ENCODE measurements at places on chromosomes 6 and 20.
A peak's percentile ranks its signal among the peaks of the same experiment; 100 is the strongest.

DNA sequence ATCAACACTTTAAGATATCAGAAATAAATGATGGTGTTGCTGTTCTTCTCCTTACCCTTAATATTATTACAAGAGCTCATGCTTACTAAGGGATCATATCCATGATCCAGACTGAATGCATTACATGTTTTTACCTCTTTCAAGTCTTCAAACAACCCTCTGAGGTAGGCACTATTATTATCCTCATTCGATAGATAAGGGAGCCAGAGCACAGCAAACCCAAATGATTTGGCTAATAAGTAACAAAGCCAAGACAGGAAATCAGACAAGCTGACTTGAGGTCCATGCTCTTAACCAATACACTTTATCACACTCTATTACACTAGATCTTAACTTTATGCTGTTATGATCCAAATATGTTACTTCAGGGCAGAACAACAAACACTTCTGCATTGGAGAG, 145.9 kb downstream of the RALGAPA2 start:
- DNase-seq, result no peak

DNA sequence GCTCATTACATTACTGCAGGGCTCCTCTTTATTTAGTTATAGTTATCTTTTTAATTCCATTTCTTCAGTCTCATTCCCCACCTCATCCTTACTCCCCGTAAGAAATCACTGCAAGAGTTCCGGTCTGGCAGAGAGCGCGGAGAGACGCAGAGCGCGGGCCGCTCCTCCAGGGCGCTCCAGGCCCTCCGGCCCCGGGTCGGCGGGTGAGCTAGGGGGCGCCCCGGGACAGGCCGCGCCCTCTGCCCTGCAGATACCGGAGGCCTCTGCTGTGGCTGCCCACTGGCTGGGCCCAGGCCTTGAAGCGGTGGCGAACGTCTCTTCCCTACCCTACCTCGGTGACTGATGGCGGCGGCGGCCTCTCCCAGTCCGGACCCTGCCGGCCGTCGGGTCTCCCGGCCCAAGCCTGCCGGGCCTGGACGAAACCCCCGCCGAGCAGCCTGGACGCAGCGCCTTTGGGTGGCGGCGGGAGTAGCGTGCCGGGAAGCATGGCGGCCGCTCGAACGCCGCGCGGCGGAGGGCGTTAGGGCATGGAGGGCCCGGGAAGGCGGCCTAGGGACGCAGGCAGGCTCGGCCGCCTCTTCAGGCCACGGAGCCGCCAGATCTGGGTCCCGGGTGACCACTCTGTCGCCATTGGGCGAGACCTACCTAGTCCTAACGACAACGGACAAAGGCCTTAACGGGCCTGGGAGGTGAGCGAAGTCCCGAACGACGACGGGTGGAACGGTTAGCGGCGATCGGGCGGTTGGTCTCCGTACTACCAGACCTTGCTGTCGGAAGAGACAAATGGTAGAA, 16.4 kb upstream of the HMGN4 start:
- DNase-seq, result peak; percentile 15

DNA sequence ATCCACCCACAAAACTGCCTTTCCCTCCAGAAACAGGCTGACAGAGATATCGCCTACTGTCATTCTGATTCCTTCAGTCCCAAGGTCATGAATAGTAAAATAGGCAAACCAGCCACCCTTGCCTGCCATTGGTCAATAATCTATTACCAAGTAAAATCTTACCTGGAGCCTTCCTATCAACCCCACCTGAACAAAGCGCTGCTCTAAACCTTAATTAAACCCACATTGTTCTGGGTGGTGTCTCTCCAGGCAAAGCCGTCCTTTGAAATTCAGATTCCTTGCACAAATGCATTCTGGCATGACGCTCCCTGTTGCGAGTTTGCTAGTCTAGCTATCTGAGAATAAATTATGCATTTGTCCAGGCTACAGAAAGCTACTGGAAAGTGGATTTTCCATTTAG, 291.6 kb upstream of the ECI2 start:
- DNase-seq, result no peak

DNA sequence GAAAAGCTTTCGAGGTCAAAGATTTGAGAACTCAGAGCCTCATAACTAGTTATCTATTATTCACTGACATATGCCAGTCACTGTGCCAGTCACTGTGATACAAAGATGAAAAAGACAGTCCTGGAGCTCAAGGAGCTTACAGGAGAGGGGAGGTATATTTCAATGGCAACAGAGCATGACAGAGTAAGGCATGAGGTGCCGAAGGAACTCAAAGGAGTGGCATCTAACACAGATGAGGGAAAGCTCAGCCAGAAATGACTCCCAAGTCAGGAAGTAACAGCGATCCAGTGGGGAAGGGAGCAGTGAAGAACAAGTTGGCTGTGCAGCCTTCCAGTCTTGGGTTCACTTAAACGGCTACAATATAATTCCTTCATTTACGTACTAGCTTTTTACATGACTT, 46.6 kb downstream of the DTNBP1 start:
- no peak for DNase-seq

DNA sequence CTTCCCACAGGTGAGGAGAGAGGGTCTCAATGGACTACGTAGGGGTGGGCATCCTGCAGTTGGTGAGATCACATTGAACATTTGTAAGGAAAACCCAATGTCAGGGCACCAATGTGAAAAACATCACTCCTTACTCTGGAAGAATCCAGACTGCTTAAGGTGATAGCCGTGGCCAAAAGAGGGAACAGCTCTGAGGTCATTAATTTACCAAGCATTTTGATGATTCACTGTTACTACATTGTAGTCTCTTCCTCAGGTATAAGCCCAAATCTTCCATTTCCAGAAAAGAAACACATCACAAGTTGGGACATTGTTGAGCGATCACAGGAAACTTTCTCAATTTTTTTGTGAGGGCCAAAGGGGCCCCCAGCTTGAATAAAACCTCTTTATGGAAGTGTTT, 61.1 kb upstream of the SPTLC3 start:
- no peak for DNase-seq

DNA sequence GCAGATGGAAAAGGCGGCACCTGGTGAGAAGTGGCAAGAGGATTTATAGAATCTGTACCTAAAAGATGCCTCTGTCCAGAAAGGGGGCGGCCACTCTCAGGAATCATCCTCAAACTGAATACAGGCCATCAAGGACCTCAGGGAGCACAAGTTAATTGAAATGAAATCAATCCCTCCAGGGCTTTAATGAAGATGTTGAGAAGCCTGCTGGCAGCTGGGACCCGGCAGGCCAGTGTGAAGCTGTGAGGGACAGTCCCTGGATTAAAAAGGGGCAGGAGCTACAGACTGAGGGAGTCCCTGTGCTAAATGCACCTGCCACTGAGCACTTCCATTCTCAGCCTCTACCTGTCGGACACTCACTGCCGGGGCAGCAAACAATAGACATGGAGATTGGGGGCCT, 107.7 kb upstream of the GGTLC1 start:
- DNase-seq, result no peak

DNA sequence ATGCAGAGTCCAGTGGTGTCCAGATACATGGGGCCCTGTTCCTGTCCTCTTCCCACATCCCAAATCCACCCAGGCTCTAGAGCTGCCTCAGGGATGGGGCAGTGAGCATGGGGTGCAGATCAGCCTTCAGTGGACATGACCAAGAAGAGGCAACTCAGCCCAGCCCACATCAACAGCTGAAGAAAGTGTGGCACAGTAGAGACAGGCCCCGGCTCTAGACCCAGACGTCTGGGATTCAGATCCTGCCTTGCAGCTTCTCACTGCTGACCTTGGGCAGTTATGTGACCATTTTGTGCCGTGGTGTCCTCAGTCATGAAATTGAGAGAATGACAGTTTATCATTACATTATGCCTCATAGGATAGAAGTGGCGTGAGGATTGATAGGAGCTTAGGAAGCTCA, 54.6 kb upstream of the CST7 start:
- no peak for DNase-seq

DNA sequence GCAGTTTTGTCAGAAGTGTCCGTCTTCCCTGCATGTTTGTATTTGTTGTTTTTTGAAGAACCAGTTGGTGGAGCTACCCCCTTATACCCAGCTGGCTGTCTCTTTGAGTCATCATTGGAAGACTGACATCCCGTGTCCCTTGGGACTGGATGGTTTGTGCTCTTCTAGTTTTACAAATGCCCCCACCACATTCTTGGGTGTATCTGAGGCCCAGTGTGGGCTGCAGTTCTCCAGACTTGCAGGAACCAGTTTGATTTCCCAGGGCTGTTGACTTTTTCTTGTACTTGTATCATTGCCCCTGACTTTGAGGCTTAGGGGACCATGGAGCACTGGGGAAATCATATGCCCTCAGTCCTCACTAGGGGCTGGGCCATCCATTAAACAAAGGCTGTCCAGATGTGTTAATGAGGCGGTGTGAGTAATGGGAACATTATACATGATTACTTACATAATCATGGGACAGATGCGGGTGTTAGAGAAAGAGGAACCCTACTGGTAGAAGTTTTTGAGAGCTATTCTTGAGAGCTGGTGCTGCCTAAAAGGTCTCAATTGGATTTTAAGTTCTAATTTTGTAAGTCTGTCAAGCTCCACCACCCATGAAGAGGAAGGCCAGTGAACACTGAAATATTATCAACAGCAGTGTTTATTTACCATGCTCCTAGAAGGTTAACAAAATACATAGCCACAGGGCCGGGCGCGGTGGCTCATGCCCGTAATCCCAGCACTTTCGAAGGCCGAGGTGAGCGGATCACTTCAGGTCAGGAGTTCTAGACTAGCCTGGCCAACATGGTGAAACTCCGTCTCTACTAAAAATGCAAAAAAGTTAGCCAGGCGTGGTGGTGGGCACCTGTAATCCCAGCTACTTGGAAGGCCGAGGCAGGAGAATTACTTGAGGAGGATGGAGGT, 8.5 kb downstream of the JARID2 start:
- no peak for DNase-seq

DNA sequence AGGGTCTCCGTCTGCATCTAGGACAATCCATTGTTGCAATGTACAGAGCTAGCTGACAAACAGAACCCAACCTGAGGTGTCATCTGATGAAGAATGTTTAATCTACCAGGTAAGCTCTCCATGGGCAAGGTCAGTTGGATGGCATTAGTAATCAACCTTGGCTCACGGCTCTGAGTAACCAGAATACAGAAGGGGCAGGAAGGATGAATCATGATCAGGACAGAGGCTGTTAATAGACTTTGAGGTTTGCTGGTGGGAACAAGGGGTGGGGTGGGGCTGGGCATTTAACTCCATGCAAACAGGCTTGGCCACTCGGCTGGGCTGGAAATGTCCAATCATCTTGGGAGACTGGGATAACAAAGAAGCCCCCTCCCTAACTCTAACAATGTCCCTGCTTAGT, 77.1 kb upstream of the MRPS10 start:
- no peak for DNase-seq

GRCh38 chr20:58131551-58132142, 96.8 kb downstream of the ANKRD60 start:
- no peak for DNase-seq

DNA sequence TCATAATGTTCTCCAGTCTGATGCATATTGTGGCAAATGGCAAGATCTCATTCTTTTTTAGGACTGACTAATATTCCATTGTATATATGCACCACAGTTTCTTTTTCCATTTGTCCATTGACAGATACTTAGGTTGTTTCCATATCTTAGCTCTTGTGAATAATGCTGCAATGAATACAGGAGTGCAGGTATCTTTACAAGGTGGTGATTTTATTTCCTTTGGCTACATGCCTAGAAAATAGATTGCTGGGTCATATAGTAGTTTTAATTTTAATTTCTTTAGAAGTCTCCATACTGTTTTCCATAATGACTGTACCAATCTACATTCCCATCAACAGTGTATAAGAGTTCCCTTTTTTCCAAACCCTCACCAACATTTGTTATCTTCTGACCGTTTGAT, 97.5 kb downstream of the TRMT11 start:
- no peak for DNase-seq

DNA sequence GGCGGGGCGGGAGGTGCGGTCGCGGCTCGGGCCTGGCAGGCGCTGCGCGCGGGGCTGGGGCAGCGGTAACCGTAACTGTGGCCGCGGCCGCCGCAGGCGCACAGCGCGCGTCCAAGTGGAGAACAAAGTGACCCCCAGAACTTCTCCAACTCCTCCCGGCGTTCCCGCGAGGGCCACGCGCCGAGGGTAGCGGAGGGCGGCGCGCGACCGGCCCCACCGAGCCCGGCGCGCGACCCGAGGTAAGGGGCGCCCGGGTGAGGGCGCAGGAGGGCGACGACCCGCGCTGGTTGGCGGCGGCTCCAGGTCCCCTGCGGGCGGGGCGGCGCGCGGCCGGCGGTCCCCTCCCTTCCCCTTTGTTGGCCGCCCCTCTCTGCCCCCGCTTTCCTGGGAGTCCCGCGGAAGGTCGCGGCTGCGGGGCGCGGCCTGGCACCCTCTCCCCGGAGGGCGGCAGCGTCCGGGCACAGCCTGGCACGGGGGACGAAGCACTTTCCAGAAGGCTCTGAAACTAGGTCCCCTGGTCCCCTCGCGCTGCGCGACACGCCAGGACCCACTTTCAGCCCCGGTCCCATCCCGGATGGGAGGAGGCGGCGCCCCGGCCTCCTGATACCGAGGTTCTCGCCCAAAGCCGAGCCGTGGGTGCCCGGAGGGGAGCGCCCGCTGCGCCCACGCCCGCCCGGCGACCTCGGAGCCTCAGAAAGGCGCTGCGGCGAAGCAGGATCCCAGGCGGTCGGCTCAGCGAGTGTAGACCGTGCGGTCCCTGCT, at the start of gene TIAM2:
TIAM2 (plus strand) TSS at position 62 of the 762 bp plus-strand sequence. CDS start 133,909 bp downstream, outside the sequence.
- DNase-seq, result no peak

GRCh38 chr6:18101271-18101670, 21.2 kb downstream of the NHLRC1 start:
- DNase-seq, result no peak

- DNase-seq, result no peak
Measured at GRCh38 chr20:40435146-40435895, 253.7 kb downstream of the MAFB start.

GRCh38 chr20:63310265-63310991, 17.4 kb downstream of the COL20A1 start:
- DNase-seq, result no peak

DNA sequence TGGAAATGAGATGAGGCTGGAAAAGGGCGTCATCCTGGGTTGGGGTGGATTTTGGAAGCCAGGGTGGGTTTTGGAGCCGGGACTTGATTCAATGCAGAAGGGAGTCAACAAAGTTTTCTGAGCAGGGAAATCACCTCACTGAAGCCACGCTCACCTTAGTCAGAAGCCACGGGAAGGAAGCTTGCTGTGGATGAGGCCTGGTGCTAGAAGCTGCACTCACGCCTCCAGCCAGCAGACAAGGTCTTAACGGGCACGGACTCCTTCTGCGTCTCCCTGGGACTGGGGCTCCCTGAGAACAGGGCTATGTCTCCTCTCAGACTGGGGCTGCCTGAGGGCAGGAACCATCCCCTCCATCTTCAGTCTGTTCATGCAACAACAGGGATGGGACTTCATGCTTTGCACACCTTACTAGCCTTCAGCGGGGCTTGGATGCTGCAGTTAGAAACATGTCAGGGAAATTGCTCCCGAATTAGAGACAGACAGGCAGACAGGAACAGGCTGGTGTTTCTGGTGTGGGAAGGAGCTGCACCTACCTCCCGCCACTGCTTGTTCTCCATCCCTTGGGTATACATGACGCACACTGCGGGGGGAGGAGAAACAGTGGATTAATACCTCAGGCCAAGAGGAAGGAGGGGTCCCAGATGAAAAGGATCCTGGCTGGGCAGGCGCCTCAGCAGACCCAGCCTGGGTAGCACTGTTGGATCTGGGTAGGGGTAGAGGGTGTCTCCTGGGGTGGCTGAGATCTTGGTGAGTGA, 17.5 kb downstream of the CPNE5 start:
- no peak for DNase-seq

GRCh38 chr20:20454850-20455627, 87.1 kb downstream of the INSM1 start:
- no peak for DNase-seq
